CD4-positive, alpha-beta T cell treated with Interferon gamma for 1 hour (primary cell): ENCODE measurements at places on chromosomes 3 and 15.

DNA sequence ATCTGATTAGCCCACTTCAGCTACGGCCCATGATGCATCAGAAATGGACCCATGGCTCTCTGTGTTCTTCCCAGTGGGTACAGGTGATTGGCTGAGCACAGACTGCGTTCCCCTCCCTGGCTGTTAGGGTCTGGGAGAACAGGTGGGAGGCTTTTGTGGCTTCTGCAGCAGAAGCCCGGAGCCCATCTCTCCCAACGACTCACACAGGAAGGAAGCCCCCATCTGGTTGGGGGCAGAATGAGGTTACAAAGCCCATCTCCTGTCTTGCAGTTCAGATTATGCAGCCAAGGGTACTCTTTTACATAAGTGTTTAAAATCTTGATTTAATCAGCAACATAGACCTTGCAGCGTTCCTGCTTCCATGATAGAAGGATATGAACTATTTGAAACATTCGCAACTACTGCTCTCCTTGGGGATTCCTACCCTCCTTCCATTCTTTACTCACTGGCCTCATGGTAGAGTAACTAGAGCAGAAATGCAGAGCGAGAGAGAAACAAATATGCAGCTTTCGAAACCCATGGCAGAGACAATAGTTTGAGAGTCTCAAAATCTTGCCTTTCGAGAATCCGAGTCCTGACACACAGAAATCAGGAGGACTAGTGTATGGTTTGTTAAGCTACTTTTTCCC lies 291.3 kb downstream of the TLE3 start:
- DNase-seq = no peak

- no peak for DNase-seq
These were observed 973.8 kb downstream of the ROBO2 start for GRCh38 chr3:78013653-78014052.

DNA sequence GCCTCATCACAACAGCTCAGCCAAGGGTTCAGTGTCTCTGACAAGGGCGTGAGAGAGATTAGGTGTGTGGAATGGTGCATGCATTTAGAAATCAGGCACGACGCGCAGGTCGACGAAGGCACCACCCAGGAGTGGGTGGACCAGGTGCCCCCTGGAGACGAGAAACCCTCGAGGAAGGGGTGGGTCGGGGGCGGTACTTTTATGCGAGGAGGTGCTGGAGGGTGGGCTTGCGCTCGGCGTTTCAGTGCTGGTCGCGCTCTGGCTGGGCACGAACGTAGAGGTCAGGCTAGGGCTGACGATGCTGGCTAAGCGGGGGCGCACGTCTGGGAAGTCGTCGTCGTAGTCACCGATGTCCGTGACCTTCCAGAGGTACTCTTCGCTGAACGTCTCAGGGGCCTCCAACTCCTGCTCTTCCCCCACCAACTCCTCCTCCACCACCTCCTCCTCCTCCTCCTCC lies 393 bp downstream of the ERICH6 start:
- DNase-seq = peak; percentile 56

GRCh38 chr15:60523056-60523455 lies 44.1 kb upstream of the ICE2 start:
- DNase-seq = no peak

GRCh38 chr3:143951351-143951971 lies 20.2 kb upstream of the DIPK2A start:
- DNase-seq = peak; percentile 5

- DNase-seq = no peak
These were observed 273.1 kb downstream of the ULK4 start for GRCh38 chr3:41688595-41689380.

DNA sequence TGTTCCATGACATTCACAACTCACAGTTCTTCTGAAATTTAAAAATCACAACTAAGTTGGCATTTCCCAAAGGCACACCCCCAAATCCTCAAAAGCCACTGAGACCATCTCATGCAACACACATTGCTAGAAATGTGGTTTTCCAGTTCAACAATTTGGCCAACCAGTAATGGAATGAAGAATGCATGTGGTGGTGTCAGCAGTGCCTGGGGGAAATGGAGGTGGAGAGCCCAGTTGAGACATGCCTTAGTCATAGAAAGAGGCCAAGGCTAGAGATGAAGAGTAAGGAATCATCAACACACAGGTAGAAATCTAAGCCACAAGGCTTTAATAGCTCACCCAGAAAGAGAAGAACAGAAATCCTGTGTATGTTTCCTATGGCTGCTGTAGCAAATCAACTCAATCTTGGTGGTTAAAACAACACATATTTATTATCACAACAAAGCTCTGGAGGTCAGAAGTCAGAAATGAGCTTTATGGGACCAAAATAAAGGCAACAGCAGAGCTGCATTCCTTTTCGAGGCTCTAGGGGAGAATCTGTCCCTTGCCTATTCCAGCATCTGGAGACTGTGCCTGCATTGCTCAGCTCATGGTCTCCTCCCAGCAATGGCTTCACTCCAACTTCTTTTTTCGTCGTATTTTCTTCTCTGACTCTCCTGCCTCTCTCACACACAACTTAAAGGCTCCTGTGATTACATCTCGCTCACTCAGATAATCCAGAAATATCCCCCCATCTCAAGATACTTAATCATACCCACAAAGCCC lies 54.0 kb downstream of the SNTN start:
- DNase-seq = no peak

GRCh38 chr3:119191800-119192199 lies 18.4 kb downstream of the UPK1B start:
- DNase-seq = no peak

DNA sequence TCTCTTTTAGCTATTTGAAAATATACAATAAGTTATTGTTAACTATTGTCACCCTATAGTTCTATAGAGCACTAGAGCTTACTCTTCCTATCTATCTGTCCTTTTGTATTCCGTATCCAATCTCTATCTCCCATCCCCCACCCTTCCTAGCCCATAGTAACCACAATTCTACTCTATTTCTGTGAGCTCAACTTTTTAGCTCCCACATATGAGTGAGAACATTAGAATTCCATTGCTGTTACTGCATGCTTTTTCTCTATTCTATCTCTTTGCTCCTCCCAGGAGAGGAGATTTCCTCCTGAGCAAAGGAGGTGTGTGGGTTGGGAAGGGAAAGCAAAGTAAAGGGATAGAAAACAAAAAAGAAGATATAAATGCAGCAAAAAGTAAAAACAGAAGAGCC lies 105.6 kb upstream of the SLC4A7 start:
- DNase-seq = no peak

DNA sequence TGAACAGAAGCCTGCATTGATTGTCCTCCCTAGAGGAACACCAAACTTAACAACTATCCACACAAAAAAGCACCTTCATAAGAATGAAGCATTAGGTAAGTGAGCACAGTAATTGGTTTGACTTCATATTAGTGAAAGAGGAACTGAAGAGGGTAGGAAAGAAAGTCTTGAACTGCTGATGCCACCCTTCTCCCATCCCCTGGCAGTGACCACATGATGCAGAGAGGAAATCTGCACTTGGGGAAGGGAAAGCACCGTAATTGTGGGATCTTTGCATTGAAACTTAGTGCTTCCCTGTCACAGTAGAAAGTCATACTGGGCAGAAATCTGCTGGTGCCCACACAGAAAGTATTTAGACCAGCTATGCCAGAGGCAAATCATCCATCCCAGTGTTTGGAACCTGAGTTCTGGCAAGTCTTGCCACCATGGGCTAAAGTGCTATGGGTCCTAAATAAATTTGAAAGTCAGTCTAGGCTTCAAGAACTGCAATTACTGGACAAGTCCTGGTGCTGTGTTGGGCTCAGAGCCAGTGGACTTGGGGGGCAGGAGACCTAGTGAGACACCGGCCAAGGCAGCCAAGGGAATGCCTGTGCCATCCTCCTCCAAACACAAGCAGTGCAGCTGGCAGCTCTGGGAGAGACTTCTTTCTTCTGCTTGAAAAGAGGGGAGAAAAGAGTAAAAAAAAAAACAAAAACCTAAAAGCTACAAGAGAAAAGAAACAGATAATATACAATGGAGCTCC lies 63.6 kb downstream of the SLC15A2 start:
- peak; percentile 33 for DNase-seq

DNA sequence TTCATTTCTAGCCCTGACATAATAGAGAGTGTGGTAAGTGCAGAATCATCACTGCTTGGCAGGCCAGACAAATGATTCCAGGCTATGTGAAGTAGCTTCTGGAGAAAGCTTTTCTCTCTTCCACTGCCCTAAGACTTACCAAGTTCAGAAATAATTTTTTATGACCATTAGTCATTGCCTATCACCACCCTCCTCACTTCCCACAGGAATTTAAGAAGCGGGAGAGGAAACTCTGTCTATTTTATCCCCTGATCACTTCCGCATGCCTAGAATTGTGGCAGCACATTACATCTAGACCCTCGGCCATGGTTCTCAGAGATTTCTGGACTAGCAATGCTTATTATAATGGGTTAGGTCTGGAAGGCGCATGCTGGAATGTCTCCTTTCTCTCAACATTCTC lies 397.8 kb upstream of the NR2F2 start:
- DNase-seq = no peak

GRCh38 chr15:51390241-51390965 lies 48.9 kb downstream of the GLDN start:
- no peak for DNase-seq

GRCh38 chr3:57309769-57310360 lies 17.4 kb upstream of the ASB14 start:
- no peak for DNase-seq

GRCh38 chr3:182568876-182569275 lies 224.4 kb upstream of the ATP11B start:
- no peak for DNase-seq

- DNase-seq = no peak
These were observed 3.3 kb downstream of the CHAC1 start for GRCh38 chr15:40956541-40956982.

DNA sequence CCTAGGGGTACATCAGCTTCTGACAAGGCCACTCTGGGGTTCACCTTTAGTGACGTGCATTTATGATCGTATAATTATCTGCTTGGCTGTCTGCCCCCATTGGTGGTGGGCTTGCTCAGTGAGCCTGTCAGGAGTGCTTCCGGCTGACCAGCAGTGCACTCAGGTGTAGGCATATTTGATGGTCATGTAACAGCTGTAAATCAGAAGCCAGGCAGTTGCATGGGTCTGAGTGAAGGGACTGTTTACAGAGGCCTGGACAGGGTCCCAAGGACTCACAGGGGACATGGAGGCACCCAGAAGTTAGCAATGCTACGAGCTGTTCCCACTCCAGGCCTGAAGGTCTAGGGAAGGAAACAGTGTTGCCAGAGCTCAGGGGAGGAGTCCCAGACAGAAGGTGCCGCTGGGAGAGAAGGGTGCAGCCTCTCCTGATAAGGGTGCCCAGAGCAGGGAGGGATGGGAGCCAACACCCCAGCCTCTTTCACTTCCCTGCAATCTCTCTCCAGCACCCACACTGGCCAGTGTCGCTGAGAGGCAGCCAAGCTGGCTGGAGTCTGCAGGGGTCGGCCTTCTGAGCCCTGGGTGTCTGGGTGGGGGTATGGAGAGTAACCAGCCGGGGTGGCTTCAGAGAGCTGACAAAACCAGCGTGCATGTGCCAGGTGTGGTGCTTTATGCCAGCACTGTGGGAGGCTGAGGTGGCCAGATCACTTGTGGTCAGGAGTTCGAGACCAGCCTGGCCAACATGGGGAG lies 61.3 kb upstream of the PRR23E start:
- DNase-seq = no peak

DNA sequence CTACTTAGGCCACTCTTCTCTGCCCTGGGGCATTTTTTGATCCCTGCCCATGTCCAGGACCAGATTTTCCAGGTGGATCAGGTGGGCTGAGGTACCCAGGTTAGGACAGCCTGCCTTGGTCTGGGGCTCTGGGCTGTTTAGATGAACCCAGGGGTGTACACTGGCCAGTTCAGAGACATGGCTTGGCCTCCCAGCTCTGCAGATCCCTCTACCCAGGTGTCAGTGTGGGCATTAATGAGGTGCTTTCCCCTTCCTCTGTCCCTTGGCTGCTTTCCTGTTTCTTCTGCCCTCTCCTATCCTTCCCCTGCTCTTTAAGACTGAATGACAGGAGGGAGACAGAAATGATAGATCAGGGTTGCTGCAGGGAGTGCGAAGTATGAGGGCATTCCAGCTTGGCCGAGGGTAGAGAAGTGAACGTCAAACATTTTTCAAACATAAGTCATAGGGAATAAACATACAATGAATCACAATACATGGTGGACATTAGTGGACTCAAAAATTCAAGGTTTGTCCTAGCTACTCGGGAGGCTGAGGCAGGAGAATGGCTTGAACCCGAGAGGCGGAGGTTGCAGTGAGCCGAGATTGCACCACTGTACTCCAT lies 30.5 kb downstream of the RTP1 start:
- no peak for DNase-seq

- no peak for DNase-seq
These were observed 349.0 kb downstream of the MCTP2 start for GRCh38 chr15:94580211-94580885.

DNA sequence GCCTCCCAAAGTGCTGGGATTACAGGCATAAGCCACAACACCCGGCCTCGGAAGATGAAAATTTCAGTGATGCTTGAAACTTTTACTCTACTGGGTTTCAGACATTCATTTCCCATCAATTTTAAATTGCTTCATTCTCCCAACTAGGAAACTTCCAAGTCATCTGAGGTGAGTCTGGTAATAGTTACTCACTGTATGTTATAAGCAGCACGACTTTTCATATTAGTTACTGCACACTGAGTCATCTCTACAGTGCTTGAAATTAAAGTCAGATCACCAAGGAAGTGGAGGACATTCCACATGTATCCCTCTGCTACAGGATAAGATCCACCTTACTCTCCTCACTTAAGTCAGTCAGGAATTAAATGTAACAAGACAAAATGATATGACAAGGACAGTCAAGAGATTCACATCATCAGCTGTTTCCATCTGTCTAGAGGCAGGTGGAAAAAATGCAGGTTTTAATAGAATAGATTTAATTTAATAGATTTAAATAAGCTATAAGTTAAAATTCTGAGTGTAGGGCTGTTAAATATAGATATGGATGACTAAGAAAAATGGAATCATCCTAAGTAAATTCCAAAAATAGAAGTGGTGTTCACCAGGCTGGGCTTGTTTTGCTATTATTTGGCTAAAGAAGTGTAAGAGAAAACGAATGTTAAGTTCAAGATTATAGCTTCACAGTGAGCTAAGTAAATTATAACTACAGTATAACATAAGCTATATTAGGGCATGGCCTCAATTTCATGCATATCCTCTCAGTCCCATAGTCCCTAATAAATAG lies 104.4 kb downstream of the TMCO5A start:
- DNase-seq = no peak

GRCh38 chr3:29247088-29247745 lies 33.7 kb upstream of the RBMS3 start:
- DNase-seq = no peak

DNA sequence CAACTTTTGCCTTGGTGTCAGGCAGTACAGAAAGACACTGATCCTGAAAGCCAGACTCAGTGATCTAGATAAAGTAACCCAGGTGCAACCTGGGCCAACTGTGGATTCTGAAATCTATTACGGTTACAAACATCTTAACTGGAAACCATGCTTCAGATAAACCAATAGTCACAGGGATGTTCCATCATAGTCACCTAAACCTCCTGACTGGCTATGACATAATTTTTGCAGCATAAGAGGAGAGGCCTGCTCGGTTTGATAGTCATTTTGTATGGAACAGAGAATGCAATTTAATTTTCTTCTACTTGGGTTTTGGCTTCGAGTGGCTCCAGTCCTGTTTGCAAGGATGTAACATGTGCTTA lies 3.7 kb downstream of the SLCO3A1 start:
- DNase-seq = no peak

- no peak for DNase-seq
These were observed 45.6 kb upstream of the IREB2 start for GRCh38 chr15:78392430-78392829.
